Activated T-cell treated with anti-CD3 and anti-CD28 coated beads, Interleukin-2, amount 50 U/mL, for 1 hour (primary cell): ENCODE measurements at places on chromosomes 2 and 18.

DNA sequence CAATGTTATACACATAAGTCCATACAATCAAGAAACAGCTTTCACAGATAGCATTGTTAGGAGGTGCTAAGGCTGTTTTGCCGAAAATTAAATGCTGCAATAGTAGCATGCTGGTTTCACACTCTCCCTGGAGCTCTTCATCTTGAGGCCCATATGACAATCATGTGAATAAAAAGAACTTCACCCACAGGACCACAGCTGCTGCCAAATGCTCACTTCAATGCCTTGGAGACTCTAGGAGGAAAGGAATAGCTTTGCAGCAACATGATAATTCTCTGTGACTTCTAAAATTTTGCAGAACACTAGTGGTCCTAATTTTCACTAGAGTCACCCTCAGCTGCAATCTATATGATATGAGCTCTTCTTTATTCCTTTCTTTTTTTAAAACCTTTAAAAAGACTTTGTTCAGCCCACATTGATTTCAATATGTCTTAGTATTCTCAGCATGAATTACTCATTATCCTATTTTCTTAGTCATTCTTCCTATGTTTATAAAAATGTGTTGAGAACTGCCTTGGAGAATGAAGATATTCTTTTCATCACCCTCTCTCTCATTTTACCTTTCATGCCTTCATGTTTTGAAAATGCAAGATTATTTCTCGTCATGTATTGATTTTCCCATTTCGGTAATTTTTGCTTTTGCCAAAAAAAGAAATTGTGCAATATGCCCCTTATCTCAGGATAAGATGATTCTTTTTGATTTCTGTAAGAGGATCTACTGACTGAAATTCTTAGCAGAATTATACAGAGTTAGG is 108.2 kb downstream of the PDE1A start:
- DNase-seq: no peak

GRCh38 chr18:59279193-59279592 is 5.9 kb upstream of the RAX start:
- DNase-seq: no peak

DNA sequence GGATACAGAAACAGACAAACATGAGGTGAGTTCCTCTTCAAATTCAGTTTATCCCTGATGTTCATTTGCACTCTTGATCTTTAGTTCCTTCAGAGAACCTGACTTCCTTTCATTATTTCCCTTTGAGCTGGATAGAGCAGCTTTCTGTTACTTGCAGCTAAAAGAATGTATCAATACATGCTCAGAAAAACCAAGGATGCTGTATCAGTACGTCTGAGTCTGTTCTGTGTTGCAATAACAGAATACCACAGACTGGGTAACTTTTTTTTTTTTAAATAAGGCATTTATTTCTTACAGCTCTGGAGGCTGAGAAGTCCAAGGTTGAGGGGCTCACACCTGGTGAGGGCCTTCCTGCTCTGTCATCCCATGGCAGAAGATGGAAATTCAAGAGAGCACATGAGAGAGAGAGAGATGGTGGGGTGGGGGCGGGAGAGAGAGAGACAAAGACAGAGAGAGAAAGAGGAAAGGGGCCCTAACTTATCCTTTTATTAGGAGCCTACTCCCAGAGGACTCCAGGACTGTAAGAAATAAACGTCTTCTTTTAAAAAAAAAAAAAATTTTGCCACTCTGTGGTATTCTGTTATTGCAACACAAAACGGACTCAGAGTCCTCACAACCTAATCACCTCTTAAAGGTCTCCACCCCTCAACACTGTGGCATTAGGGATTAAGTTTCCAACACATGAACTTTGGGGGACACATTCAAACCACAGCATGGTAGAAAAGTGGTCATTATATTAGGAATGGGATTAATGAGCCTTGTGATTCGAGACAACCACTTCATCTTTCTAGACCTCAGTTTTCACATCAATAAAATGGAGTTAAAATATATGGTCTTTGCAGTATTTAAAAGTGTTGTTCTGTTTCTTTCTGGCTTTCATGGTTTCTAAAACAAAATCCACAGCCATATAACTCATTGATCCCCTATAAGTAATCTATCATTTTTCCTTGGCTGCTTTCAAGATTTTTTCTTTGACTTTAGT is 18.4 kb upstream of the SELENOI start:
- no peak for DNase-seq

DNA sequence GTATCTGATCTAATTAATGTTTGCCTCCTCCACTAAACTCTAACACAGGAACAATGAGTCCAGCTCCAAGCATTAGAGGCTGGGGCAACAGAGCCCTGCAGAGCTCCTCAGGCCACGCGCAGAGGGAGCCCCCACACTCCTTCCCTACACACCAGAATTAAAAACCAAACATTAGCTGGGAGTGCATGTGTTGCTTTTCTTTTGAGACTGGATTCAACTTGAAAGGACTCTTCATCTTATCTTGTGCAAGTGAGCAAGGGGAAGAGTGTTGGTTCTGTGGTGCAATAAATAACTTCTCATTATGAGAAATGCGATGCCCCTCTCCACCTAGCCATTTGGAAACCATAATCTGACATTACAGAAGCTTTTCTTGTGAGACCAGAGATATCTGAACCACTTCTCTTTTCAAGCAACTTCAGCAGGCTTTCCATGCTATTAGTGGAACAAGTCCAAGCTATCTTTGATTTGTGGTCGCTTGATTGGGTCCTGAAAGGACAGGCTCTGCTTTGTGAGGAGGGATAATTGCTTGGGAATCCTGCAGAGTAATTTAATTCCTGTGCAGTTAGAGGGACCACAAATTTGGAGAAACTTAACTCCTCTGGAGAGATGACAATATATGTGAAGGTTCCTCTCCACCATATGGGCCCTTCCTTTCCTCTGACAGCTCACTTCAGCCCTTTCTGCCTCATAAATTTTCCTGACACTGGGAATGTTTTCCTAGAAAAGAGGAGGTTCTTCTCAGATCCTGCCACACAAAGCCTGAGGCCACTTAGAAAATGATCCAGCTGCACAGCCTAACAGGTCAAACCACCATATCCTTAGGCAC is 112.5 kb downstream of the ATL2 start:
- DNase-seq: no peak

GRCh38 chr2:30800159-30800558 is 7.1 kb downstream of the CAPN13 start:
- DNase-seq: no peak

GRCh38 chr18:63774511-63774910 is 707 bp upstream of the SERPINB7 start:
- no peak for DNase-seq

DNA sequence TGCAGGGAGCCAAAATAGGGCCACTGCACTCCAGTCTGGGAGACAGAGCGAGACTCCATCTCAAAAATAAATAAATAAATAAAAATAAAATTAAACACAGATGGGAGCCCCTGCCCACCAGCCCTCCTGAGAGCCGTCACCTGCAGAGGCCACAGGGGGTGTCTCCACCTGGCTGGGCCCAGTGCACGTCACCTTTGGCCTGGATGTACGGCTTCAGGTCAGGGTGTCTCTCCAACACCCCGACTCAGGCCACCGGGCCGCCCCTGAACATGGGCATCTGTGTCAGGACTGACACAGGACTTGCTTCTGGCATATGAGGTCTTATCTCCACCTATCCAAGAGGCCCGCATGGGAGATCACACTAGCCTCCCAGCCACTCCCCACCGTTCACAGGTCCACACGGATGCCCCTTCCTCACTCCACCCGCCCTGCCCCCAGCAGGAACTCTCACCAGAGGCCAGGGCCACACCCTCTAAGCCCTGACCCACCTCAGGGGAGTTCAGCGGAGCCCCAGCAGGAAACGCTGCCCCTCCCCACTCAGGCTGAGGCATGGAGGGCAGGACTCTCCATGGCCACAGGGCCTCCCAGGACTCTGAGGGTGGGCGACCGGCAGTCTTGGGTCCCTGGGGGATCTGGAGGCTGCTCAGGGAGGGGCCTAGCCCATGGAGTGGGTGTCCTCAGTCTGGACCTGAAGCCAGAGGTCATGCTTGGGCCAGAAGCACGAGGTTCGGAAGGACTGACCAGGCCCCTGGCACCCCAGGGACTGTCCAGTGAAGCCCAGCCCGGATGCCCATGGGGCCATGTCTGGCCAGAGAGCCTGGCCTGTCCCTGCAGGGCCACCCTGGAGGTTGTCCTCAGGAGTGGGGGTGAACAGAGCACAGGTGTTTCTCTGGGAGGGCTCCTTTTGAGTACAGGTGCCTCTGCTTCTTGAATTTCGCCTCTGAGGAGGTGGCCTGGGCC is 1.6 kb upstream of the CROCC2 start:
- no peak for DNase-seq

- DNase-seq: no peak
Measured at GRCh38 chr2:235706506-235706905, 212.7 kb downstream of the AGAP1 start.

DNA sequence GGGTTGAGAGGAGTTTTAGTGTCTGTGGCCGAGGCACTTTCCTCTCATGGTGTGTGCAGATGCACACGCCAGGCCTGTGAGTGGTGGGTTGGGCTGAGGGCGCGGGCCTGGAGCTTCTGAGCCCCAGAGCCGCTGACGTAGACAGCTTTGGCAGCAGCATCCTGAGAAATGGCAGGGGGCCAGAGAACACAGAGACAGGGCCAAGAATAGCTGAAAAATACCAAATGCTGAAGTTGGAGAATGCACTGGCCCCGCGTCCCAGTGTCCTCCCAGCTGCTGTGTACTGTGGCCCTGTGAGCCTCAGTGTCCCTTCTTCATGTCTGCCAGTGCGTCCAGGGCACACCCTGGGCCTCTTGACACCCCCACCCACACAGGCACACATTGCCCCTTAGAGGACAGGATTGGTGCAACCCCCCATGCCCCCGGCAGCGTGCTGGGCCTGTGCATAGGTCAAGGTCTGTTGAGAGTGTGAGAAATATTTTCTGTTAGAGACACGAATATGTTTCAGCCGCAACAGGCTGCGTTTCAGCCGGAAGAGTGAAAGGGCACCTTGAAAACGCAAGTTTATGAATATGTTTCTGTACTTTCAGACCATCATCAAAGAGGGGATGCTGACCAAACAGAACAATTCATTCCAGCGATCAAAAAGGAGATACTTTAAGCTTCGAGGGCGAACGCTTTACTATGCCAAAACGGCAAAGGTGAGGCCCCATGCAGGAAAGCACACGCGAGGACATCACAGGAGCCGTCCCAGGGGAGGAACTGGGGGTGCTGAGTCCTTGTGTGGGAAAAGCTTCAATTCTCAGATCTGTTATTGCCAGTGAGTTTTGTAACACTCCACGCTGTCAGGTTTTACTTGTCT is 33.6 kb downstream of the DGKD start:
- DNase-seq: no peak

DNA sequence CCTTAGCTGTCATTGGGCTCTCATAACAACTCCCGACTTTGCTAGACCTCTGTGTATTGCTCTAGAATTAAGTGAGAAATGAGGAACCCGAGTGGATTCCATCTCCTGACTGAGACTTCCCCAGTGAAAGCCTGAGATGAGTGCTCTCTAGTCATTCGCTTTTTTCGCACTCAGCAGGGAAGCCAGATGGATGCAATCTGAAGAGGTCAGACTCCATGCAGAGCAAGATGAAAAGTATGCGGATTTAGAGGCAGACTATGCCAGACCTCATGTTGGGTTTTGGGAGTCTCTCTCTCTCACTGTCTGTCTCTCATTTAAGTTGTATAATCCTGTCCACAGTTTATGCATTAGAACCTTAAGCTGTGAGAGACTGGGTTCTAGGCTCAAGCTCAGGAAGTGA is 88.6 kb downstream of the SLC5A7 start:
- no peak for DNase-seq

- no peak for DNase-seq
Measured at GRCh38 chr2:158270536-158270935, 168.9 kb downstream of the UPP2 start.

DNA sequence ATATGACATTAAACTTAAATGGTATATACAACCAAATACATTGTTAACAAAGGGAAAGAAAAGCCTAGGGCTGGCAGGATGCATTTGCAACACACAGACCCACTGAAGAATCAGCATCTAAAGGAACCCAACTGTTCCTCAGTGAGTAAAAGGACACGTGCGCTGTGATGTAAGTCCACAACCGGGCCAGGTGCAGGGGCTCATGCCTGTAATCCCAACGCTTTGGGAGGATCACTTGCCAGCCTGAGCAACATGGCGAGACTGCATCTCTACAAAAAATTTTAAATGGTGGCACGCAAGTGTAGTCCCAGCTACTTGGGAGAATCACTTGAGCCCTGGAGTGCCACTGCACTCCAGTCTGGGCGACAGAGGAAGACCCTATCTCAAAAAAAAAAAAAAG is 3.9 kb downstream of the DTNB start:
- no peak for DNase-seq

GRCh38 chr2:112758711-112759110 is 5.7 kb downstream of the CKAP2L start:
- no peak for DNase-seq
